ENCODE measurements at places on chromosomes 4 and X. TPM values are rescaled to one million over a fixed set of nuclear protein-coding genes. Genes with fewer than 3 reads are reported as not detected.

The ADH7 gene
- total RNA-seq = not detected

The SPANXA2 gene
- not detected for total RNA-seq

The UGT2B15 gene
- not detected for total RNA-seq

The TLR10 gene
- 0.44 TPM for total RNA-seq

The ATOH1 gene
- not detected for total RNA-seq

The ART3 gene
- total RNA-seq = not detected

The ETDA gene
- not detected for total RNA-seq

The PHKA1 gene
- total RNA-seq = 0.30 TPM

The SSX2B gene
- not detected for total RNA-seq

The MAP7D2 gene
- total RNA-seq = 0.99 TPM

The RASSF6 gene
- not detected for total RNA-seq

The MAOB gene
- total RNA-seq = not detected

The OCIAD1 gene
- total RNA-seq = 72.2 TPM

The CLTRN gene
- not detected for total RNA-seq

The SUPT20HL1 gene
- not detected for total RNA-seq

The FGFBP1 gene
- not detected for total RNA-seq

The LINC00632 gene
- total RNA-seq = 0.54 TPM

The GSX2 gene
- total RNA-seq = not detected

The MAP9 gene
- total RNA-seq = 2.9 TPM

The TMEM47 gene
- total RNA-seq = not detected

The AREG gene
- total RNA-seq = 9.3 TPM

The IBSP gene
- total RNA-seq = not detected

The SMIM10L2A gene
- total RNA-seq = 0.42 TPM

The LEF1 gene
- total RNA-seq = 469 TPM

The BGN gene
- total RNA-seq = not detected

The REPS2 gene
- total RNA-seq = 0.74 TPM

The ELF2 gene
- total RNA-seq = 75.0 TPM

The IL13RA1 gene
- not detected for total RNA-seq

The DCAF8L2 gene
- not detected for total RNA-seq

The GAGE1 gene
- total RNA-seq = not detected

The TMEM144 gene
- total RNA-seq = not detected

The DCLK2 gene
- total RNA-seq = 0.12 TPM

The PAGE4 gene
- total RNA-seq = not detected

The CENPVL3 gene
- not detected for total RNA-seq

The FNIP2 gene
- 8.9 TPM for total RNA-seq

The MND1 gene
- 0.67 TPM for total RNA-seq

The VCX3B gene
- not detected for total RNA-seq

The TAF7L gene
- not detected for total RNA-seq
